AG10803 (cell line): ENCODE measurements at places on chromosomes 4 and X.

DNA sequence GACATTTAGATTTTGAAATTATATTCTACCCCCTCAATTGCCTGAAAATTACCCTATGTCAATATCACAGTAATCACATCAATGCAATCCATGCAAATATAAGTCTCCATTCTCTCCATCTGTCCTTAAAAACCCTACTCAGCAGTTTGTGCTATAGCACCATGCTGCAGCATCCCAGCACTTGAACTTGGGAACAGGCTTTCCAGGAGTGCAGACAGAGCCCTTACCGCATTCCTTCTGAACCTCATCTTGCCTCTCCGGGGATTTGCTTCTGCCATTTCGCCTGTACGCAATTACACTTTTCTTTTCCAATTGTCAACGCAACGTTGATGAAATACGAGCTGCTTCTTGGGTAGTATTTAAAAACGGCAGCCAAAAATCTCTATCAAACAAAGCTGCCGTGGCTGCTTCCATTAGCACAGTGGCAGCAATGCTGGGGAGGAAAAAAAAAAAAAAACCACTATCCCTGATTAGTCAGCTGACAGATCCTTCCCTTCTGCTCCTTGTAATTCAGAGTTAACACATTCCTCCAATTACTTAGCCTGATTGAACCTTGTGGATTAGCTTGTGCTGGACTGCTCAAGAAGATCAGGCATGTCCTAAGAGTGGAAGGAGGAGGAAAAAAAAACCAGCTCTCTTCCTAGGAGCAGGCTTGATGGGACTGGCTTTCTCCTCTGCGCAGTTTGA lies 65.6 kb downstream of the MCF2 start:
- DNase-seq = peak; percentile 17

DNA sequence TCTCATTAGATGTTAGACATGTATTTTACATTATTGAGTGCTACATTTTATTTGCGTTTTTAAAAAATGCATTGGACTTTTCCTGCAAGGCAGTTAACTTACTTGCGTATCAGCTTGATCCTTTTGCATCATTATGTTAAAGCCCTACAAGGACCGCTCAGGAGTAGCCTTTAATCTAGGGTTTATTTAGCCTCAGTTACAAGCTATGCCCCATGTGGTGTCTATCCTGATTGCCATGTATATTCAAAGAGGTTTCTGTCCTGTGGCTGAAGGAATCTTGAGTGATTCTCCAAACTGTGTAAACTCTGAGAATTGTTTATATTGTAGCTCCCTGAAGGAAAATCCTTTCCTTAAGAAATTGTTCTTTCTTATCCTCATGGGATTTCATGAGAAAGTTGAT lies 821.8 kb upstream of the AGA start:
- no peak for DNase-seq

- no peak for DNase-seq
These were observed 15.8 kb downstream of the MAGEB1 start for GRCh38 chrX:30262763-30263162.

- DNase-seq = no peak
These were observed 51.2 kb downstream of the DCX start for GRCh38 chrX:111360839-111361238.

GRCh38 chrX:135086197-135086854 lies 34.0 kb downstream of the ETDB start:
- peak; percentile 58 for DNase-seq

DNA sequence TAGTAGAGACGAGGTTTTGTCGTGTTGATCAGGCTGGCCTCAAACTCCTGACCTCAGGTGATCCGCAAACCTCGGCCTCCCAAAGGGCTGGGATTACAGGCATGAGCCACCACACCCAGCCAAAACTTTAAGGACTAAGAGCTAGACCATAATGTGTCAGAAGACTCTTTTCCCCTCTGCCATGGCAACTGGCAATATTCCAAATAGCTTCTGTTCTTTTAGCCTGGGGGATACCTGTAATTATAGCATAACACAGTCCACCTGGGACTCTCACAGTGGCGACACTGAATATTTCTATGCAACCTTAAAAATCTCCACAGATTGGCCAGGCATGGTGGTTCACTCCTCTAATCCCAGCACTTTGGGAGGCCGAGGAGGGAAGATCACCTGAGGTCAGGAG lies 45.5 kb upstream of the RBM47 start:
- no peak for DNase-seq

DNA sequence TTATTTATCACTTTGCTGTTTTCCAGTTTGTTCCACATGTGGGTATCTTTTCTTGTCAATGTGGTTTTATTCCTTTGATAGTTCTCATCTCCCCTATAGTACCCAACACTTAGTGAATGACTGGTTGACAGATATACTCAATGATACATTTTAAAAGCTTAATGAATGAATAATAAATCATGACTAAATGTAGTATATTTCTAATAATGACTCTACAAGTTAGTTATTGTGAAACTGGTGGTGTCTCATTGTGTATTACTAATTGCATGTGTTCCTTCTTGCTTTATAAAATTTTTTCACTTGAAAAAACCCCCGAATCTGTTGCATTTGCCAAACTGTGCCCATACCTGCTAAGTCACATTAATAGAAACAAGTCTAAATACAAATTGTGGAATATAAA lies 95.4 kb downstream of the MBNL3 start:
- no peak for DNase-seq

DNA sequence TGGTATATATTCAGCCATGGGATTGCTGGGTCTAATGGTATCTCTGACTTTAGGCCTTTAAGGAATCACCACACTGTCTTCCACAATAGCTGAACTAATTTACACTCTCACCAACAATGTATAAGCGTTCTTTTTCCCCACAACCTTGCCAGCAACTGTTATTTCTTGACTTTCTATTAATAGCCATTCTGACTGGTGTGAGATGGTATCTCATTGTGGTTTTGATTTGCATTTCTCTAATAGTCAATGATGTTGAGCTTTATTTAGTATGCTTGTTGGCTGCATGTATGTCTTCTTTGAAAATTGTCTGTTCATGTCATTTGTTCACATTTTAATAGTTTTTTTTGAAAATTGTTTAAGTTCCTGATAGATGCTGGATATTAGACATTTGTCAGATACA lies 235.2 kb downstream of the HEPH start:
- DNase-seq = no peak

DNA sequence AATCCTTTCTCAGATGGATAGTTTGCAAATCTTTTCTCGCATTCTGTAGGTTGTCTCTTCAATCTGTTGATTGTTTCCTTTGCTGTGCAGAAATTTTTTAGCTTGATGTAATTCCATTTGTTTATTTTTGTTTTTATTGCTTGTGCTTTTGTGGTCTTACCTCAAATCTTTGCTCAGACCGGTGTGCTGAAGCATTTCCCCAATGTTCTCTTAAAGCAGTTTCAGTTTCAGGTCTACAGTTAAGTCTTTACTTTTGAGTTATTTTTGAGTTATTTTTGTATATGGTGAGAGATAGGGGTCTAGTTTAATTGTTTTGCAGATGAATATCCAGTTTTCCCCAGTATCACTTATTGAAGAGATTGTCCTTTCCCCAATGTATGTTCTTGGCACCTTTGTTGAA lies 18.2 kb upstream of the SLC25A14 start:
- no peak for DNase-seq

DNA sequence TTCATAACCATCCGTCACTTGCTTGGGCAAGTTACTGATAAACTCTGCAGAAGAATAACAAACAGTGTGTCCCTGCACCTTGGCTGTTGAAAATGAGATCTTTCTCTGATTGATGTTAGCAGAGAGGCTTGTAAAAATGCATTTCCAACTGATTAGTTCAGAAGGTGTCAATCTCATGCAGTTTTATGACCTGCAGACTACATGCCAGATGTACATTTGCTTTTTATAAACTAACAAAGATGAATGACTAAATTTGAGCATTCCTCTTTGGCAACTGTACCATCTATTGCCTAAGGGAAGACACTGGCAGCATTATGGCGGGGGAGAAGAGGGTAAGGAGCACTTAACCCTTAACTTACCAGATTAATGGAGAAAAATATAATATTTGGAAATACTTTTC lies 192.8 kb downstream of the DCTD start:
- DNase-seq = peak; percentile 51

DNA sequence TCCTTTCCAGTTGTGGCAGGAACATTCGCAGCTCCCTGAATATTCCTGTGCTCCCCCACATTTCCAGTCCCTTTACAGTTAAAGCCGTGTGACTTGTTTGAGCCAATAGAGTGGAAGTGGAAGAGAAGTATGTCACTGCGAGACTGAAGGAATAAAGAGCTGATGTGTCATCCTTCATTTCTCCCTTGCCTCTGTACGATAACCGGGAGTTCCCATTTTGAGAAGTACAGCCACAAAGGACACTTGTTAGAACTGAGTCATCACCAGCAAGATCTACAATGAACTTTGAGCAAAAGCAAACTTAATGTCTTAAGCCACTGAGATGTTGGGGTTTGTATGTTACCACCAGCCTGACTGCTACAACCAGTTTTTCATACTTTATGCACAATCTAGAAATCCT lies 92.3 kb downstream of the SPRY1 start:
- peak; percentile 24 for DNase-seq

- DNase-seq = no peak
These were observed 157.1 kb downstream of the CDS1 start for GRCh38 chr4:84740057-84740456.

DNA sequence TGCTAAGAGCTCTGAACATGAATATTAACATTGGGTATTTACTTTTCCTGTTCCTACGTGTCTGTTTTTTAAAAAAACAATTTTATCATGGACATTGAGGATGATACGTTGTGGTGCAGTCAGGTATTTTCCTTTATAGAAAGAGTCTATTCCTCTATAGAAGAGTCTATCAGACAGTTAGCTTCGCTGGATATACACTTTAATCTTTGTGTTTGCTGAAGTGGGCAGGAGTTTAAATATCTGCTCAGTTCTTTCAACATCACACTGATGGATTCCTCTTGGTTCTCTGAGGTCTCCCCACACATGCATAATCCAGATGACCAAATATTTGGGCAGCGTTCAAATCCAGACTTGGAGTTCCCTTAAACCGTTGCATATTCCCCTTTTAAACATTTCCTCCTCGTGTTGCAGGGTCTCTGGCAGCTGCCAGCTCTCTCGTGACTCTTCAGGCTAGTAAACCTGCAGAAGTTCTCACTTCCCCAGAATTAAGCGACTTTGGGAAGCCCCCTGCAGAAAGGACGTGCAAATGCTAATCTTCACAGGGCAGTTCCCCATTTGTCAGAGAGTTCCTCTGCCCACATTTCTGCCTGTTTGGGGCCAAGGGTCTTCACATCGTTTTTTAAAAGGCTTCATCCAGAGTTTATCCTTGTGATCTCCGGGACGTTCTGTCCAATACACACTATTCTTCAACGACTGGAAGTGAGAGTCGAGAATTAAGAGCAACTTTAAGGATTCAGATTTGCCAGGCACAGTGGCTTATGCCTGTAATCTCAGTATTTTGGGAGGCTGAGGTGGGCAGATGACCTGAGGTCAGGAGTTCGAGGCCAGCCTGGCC lies 20.5 kb upstream of the DHRSX start:
- peak; percentile 37 for DNase-seq

GRCh38 chr4:70365479-70365878 lies 4.9 kb downstream of the SMR3A start:
- DNase-seq = no peak

- no peak for DNase-seq
These were observed 17.9 kb upstream of the MAOB start for GRCh38 chrX:43899878-43900815.

DNA sequence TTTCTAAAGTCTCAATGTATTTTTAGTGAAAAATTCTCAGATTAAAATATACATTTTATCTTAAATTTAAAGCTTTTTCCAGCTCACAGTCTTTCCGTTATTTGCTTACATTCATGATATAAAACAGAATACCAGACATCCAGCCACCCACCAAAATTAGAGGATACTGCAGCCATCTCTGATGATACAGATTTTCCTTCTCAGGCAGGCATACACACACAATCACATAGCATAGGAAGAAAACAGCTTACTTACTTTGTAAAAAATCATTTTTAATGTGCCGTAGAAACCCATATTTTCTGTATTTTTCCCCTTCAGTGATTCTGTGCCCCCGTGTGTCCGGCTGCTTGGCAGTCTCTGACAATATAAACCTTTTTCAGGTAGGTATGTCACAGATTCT lies 183.7 kb downstream of the FBXW7 start:
- DNase-seq = no peak

GRCh38 chr4:66606215-66606614 lies 935.9 kb upstream of the EPHA5 start:
- DNase-seq = no peak
